Dorsolateral prefrontal cortex (tissue), 122 donors: ENCODE measurements at places on chromosomes 12 and 14. TPM values are rescaled to one million over a fixed set of nuclear protein-coding genes. Genes with fewer than 3 reads are reported as not detected.

- DNase-seq, result no peak
These were observed 42.9 kb downstream of the ARID4A start for GRCh38 chr14:58341152-58341748.

GRCh38 chr14:104774453-104775072 is 21.0 kb downstream of the AKT1 start:
- no peak for DNase-seq

The NANOG gene
- total RNA-seq, result 2.9 TPM

The TDRD9 gene
- total RNA-seq, result 11.8 TPM

The LRRC10 gene
- not detected for total RNA-seq

DNA sequence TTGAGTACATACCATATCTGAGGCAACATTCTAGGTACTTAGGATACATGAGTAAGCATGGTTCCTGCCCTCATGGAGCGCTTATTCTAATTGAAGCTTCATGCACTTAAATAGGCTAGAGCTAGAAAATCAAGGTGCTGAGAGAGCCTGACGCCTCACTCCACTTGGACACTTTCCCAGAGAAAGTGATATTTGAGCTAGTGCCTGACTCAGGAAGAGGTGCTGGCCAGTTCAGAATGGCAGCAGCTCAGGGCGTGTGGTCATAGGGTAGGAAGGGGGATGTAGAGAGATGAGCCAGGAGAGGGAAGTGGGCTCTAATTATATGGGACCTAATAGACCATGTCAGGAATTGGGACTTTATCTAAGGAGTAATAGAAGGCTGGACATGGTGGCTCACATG is 33.3 kb downstream of the TULP3 start:
- DNase-seq, result no peak

- DNase-seq, result no peak
These were observed 8.0 kb downstream of the SCNN1A start for GRCh38 chr12:6367065-6367968.

DNA sequence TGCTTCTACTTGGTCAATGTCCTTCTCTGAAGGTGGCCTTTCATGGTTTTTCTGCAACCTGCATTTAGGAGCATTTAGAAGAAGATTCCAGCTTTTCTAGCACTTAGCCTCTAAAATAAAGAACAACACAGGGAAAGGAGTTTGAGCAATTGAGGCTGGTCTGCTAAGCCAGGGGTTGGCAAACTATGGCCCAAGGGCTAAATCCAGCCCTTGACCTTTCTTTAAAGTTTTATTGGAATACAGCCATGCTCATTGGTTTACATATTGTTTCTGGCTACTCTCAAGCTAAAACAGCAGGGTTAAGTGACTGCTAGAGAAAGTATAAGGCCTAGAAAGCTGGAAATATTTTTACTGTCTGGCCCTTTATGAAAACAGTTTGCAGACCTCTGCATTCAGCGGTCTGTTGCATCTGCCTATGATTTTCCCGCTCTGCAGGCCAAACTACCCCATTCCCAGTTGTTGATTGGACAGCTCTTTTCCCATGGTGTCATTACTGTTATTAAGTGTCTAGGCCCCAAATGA is 39.3 kb downstream of the SPRING1 start:
- DNase-seq, result no peak

The CDC42BPB gene
- total RNA-seq, result 132 TPM

- DNase-seq, result no peak
These were observed 157.4 kb upstream of the TMEM260 start for GRCh38 chr14:56422221-56422620.

GRCh38 chr14:43765474-43765873 is 741.6 kb downstream of the FSCB start:
- DNase-seq, result no peak

- peak; percentile 72 for DNase-seq
These were observed 1.3 kb downstream of the TRIM9 start for GRCh38 chr14:51093371-51094281.

GRCh38 chr14:53570411-53571387 is 385.9 kb downstream of the BMP4 start:
- DNase-seq, result no peak

GRCh38 chr14:52412426-52412825 is 98.3 kb downstream of the PTGER2 start:
- no peak for DNase-seq

- DNase-seq, result no peak
These were observed 304.2 kb upstream of the AMIGO2 start for GRCh38 chr12:47383942-47384341.

GRCh38 chr12:27902651-27903050 is 69.9 kb downstream of the PTHLH start:
- no peak for DNase-seq

GRCh38 chr12:51922762-51923505 is 15.6 kb downstream of the ACVRL1 start:
- no peak for DNase-seq

- DNase-seq, result no peak
These were observed 54.4 kb upstream of the BICD1 start for GRCh38 chr12:32052212-32052713.

The ITGB7 gene
- 1.8 TPM for total RNA-seq

DNA sequence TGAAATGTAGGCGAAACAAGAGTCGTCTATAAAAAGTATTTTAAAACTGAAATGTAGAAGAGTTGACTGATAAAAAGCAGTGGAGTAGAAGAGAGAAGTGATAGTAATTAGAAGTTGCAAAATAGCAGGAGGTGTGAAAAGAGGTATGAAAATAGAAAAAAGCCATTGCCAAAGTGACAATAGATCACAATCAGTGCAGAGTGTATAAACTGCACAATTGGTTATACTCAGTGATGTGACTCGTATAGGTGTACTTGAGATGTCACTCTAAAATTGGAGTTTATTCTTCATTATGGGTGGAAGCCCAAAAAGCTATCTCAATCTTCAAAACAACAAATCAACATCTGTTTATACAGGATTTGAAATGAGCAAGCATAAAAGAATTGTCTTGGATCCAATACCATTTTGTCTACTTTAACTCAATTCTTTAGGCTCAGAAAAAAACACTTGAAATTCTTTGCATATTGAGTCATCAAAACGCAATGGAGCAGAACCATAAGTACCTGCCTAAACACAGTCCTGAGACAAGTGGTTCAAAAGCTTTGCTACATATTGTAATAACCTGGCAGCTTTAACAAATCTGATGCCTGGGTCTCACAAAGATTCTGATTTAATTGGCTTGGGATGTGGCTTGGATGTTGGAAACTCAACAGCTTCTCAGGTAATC is 8.8 kb downstream of the IKBIP start:
- DNase-seq, result no peak

The AMIGO2 gene
- total RNA-seq, result 4.0 TPM

DNA sequence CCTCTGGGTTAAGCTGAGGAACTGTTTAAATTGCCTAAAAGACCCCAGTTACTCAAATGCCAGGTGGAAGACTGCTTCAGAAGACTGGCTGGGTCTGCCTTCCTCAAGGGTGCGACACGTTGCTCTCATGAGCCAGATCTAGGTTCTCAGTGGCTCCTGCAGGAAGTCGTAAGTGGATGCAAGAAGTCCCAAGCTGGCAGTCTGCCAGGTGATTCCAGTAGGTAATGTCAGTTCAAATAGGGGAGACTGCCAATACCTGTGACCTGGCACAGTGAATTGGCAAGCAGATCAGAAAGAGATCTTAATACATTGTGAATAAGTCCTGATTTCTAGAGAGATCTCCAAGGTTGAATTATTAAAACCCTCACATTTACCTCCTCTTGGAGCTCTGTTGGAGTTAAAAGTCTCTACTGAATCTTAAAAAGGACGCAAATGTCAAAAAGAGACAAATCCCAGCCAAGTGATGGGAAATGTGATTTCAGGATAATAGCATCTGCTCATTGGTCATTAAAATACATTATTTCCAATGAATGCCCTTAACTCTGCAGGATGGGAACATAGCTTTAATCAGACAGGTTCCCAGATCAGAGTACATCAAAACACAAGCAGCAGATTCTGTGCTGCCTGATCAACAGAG is 98.8 kb upstream of the FRMD6 start:
- DNase-seq, result no peak
